ENCODE measurements at places on chromosomes 4 and X.

GRCh38 chrX:9318213-9318612 lies 146.6 kb upstream of the TBL1X start:
- no peak for DNase-seq

DNA sequence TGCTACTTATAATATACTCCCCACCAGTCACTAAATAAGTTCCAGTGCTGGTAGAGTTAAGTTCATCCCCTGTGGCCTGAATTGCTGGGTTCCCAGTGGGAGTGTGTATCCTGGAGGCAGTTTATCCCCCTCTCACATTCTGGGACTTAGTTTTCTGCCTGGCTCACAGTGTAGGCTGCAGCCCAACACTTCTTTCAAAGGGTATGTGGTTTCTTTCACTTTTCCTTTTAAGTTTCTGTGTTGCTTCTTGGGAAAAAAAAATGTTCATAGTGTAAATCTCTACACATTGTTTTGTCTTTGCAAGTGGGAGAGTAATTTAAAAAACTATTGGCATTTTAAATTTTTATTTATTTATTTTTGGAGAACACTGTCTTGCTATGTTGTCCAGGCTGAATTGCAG lies 204.0 kb downstream of the CHIC1 start:
- no peak for DNase-seq

DNA sequence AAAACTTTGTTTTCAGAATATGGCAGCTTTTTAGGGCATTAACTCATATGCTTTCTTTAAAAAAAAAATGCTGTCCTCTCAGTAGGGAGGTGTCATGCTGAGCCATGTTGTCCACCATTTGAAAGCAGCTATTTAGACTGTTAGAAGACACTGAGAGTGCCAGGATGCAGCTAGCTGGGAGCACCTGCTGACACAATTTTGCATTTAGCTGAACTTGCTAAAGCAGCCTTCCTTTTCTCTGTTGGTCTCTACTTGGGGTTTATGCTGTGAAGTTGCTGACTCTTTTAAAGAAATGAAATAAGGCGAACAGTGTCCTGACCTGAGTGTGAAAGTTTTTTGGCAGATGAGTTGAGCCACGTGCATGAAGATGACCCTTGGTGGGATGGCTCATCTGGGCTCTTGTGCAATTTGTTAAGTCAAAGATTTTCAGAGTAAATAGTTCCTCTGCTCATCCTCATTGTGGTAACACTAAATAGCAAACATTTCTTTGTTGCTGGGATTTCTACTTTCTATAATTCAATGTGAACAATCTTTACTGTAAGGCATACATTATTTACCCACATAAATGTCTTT lies 64.5 kb downstream of the CDS1 start:
- DNase-seq: no peak

- DNase-seq: no peak
These were observed 35.3 kb upstream of the WAS start for GRCh38 chrX:48648336-48648751.

- no peak for DNase-seq
These were observed 313.2 kb downstream of the PACRGL start for GRCh38 chr4:21013501-21013900.

GRCh38 chrX:5180135-5180741 lies 1048.4 kb downstream of the NLGN4X start:
- DNase-seq: no peak

DNA sequence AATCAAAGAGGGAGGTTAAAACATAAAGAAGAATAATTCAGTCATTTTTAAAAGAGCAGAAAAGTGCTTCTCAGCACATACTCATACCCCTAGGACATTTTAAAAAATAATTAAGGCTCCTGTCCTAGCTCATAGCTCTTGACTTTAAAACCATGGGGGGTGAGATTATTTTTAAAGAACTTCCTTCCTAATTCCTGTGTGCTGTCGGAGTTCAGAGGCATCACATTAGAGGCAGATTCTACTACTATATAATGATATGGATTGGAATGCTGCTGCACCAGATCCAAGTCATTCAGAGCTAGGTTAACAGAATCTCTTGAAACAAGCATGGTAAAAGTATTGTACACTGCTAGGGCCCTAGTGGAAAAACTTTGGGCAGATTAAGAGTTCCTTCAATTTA lies 456.5 kb upstream of the ADGRL3 start:
- DNase-seq: no peak

DNA sequence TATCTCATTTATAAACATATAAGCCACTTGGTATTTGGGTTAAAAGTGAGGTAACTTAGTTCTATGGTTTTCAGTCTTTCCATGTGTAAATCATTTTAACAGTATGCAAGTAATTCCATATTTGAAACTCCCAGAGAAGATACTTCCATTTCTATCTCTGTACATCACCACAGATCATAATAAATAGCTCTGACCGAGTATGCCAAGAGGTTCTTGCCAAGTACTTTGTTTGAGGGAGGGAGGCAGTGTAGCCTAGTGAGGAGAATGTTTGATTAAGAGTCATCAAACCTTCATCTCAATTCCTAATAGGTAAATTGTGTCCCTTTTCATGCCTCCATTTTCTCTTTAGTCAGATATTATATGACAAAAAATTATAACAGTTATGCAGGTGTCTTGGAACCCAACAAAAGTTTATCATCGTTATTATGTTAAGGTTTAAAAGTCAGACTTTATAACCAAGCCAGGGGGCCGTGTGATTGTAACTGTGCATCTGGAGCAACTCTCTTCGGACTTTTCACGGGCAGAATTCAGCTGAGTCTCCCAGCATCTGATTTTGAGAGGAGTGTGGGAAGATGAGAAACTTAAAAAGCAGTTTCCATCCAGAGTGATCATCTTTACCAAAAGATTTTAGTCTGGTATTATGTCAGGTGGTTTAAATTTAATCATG lies 123.8 kb downstream of the ANK2 start:
- no peak for DNase-seq

GRCh38 chr4:166862032-166862431 lies 372.3 kb downstream of the SPOCK3 start:
- DNase-seq: no peak

GRCh38 chrX:129556806-129557315 lies 16.8 kb downstream of the OCRL start:
- DNase-seq: no peak

GRCh38 chr4:43512253-43512652 lies 619.7 kb downstream of the GRXCR1 start:
- no peak for DNase-seq

DNA sequence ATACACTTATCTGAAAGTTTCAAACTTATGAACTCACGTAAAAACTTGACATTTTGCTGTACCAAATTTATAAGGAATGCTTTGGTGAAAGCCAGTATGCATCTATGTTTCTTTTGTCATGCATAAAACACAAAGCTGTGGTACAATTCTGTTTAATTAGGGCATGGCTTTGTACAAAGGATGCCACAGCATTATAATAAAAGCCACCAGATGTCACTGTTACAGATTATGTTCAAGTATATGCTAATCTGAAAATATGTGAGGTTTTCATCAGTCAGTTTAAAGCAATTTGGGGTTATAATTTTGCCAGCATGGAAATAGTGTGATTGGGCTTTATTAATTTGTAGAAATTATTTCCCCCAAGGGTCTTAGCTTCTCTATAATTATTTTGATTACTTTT lies 69.0 kb downstream of the ATOH1 start:
- no peak for DNase-seq

- DNase-seq: no peak
These were observed at the start of gene SLC34A2 for GRCh38 chr4:25654971-25655963. Gene SLC34A2, plus strand, starts transcription at chr4:25655851. Its CDS starts 6,650 bp downstream, at chr4:25662501.

- no peak for DNase-seq
These were observed 40.2 kb downstream of the HMX1 start for GRCh38 chr4:8831221-8832112.

GRCh38 chr4:94290245-94290644 lies 52.4 kb downstream of the HPGDS start:
- no peak for DNase-seq

GRCh38 chr4:42955746-42956505 lies 63.4 kb downstream of the GRXCR1 start:
- no peak for DNase-seq

- no peak for DNase-seq
These were observed 4.1 kb upstream of the KIAA0232 start for GRCh38 chr4:6778435-6778834.

DNA sequence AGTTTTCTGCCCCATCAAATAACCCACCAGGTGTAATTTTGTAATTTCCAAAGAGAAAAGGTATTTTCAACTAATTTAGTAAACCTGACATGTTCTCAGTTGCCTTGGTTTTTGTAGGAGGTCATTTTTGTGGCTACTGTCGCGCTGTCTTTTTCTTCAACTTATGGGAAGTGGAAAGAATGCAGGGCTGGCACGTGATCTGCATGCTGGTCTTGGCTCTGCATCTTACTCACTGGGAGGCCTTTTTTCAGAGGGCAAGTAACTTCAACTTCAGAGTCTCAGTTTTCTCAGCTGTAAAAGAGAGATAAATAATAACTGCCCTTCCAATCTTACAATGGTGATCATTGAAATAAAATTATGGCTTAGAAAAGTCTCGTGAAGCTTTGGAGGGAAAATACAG lies 109.9 kb upstream of the SMIM10 start:
- no peak for DNase-seq

- DNase-seq: no peak
These were observed 11.2 kb downstream of the MEPE start for GRCh38 chr4:87843936-87844335.

DNA sequence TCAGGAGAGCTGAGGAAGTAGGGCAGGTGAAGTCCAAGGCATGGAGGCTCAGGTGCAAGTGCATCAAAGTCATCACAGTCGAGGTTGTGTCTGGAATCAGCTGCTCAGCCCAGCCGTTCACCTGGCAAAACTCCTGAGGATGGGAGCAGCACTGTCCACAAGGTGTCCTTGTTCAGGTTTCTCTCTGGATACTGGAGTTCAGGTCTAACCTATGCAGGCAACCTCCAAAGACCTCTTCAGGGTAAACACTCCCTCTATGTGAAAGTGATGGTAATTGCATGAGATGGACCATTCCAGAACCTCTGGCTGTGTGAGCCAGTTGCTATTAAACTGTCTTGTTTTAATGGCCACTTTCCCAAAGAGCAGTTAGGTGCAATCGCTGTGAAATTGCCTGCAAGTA lies 120.2 kb upstream of the PSAPL1 start:
- no peak for DNase-seq

GRCh38 chr4:101670897-101671296 lies 119.6 kb upstream of the BANK1 start:
- no peak for DNase-seq

DNA sequence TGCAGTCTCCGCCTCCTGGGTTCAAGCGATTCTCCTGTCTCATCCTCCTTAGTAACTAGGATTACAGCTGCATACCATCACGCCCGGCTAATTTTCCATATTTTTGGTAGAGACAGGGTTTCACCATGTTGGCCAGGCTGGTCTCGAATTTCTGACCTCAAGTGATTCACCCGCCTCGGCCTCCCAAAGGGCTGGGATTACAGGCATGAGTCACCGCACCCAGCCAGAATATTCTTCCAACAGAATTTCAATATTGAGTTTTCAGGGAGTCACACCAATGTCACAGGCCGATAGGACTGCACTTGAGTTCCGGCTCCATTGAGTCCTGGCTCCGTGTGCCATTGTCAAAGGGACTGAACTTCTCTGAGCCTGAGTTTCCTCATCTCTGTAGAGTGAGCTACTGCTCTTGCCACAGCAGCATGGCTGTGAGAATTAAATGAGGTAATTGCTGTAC lies 82.9 kb downstream of the CLCN4 start:
- DNase-seq: no peak

DNA sequence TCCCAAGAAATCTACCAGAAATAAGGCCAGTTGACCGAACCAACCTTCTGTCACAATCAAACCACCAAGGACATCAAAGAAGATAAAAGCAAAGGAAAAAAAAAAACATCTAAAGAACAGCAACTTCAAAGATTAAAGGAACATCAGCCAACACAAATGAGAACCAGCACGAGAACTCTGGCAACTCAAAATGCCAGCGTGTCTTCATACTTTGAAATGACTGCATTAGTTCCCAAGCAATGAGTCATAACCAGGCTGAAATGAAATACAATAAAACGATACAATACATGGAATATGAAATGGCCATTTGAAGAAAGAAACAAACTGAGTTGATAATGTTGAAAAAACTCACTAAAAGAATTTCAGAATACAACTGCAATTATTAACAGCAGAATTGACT lies 611.6 kb upstream of the GRIA3 start:
- no peak for DNase-seq

GRCh38 chr4:169603312-169603711 lies 9.1 kb downstream of the NEK1 start:
- no peak for DNase-seq

Data from NK-92 treated with Interleukin-12 subunit alpha and Interleukin-12 subunit beta, amount 100 ng/mL, for 24 hours (cell line).